ENCODE measurements at places on chromosomes 16 and 17.

- DNase-seq, result no peak
These were observed 3.1 kb downstream of the PSMC3IP start for GRCh38 chr17:42574463-42574862.

DNA sequence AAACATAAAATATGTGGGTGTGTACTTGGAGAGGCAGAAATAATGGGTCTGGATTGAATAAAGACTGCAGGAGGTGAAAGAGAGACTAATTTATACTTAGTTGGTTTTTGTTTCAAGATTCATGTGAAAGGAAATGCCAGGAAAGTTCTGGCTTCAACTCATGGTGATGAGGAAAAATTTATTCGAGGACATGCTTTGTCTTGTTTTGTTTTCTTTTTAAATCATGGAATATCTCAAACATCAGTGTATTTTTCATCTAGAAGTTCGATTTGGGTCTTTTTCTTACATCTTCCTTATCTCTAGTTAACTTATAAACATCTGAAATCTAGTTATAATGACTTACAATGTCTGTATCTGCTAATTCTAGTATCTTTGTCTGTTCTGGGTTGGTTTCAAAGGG, 115.1 kb downstream of the CDK5R1 start:
- no peak for DNase-seq

- no peak for DNase-seq
These were observed 15.6 kb upstream of the UTP6 start for GRCh38 chr17:31917065-31917529.

GRCh38 chr17:17328251-17328650, 25.1 kb downstream of the NT5M start:
- no peak for DNase-seq

- DNase-seq, result no peak
These were observed 1568.6 kb upstream of the GOT2 start for GRCh38 chr16:60302676-60303075.

GRCh38 chr17:28744972-28745785, 1.4 kb downstream of the TRAF4 start:
- DNase-seq, result no peak

- no peak for DNase-seq
These were observed 13.7 kb downstream of the UNC45B start for GRCh38 chr17:35161281-35161761.

- no peak for DNase-seq
These were observed 6.4 kb upstream of the GGT6 start for GRCh38 chr17:4566785-4567184.

- DNase-seq, result no peak
These were observed 29.7 kb upstream of the ITGA3 start for GRCh38 chr17:50026046-50026675.

GRCh38 chr16:51410125-51410524, 259.1 kb upstream of the SALL1 start:
- DNase-seq, result no peak
